ENCODE measurements at places on chromosomes 3 and 15. TPM values are rescaled to one million over a fixed set of nuclear protein-coding genes. Genes with fewer than 3 reads are reported as not detected.

CDAN1 gene
- 10.8 TPM for total RNA-seq

HRG gene
- not detected for total RNA-seq

TPRG1 gene
- total RNA-seq = not detected

CNTN4 gene
- 0.13 TPM for total RNA-seq

IFT122 gene
- 10.8 TPM for total RNA-seq

PLS1 gene
- total RNA-seq = 34.1 TPM

LIPC gene
- total RNA-seq = 15.0 TPM

CLDN18 gene
- total RNA-seq = not detected

PLIN1 gene
- 1.2 TPM for total RNA-seq

MOBP gene
- not detected for total RNA-seq

AMOTL2 gene
- 11.5 TPM for total RNA-seq

FHIT gene
- total RNA-seq = 4.1 TPM

STRA6 gene
- 2.1 TPM for total RNA-seq

IFT57 gene
- 18.0 TPM for total RNA-seq

PTPRG gene
- total RNA-seq = 25.3 TPM

AKAP13 gene
- total RNA-seq = 30.8 TPM

SLC12A1 gene
- total RNA-seq = not detected

SERPINI2 gene
- not detected for total RNA-seq

ERC2 gene
- total RNA-seq = 0.22 TPM

PIGZ gene
- total RNA-seq = 4.7 TPM

GOLGA8J gene
- not detected for total RNA-seq

GOLGA8S gene
- not detected for total RNA-seq
